ENCODE measurements at places on chromosomes 7 and 10.

- no peak for DNase-seq
Measured at GRCh38 chr10:128642023-128642422, 515.8 kb upstream of the MKI67 start.

DNA sequence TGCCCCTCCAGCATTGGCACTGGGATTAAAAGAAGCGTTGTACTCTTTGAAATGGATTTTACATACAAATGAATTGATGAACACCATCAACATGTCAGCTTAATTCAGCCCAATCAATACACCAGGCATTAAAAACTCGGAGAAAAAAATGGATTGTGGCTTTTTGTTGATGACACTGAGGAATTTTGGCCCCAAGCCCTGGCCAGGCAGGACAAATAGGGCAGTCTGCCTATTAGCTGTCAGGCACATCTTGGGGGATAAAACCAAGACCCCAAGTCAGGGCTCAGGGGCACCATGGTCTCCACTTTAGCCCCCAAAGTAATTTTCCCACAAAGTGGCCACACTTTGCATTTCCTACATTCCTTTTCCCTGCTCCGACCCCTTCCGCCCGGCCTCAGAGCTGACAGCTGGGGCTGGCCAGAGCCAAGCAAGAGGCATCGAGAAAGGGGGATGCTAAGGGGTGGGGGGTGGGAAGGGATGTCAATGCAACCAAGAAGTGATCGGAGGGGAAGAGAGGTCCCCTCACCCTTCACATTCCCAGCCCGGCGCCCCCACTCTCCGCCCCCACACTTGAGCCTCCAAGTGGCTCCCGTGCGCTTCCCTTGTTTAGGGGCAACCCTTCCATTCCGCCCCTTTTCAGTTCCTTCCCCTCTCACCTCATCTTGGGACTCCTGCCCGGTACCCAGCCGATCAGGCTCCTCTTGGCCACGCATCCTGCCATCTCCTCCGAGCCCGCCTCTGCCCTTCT, 711 bp downstream of the HIP1 start:
- no peak for DNase-seq

DNA sequence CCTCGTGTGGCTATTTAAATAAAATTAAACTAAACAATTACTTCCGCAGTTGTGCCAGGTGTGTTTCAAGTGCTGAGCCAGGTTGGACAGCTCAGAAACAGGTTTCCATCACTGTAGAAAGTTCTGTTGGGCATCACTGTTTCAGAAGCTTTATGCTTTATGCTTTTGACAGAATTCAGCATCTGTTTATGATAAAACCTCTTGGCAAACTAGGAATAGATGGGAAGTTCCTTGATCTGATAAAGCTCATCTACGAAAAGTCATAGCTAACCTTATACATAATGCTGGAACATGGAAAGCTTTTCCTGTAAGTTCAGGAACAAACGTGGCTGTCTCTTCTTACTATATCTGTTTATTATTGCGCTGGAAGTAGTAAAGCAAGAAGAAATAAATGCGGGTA, 143.4 kb downstream of the DOCK1 start:
- DNase-seq = no peak

- no peak for DNase-seq
Measured at GRCh38 chr7:128726059-128726736, 13.0 kb upstream of the CALU start.

GRCh38 chr7:5699467-5700384, 81.7 kb downstream of the RNF216 start:
- peak; percentile 61 for DNase-seq

- no peak for DNase-seq
Measured at GRCh38 chr7:17099083-17099973, 199.1 kb upstream of the AHR start.

GRCh38 chr7:141460781-141461715, 90.2 kb upstream of the AGK start:
- DNase-seq = no peak

DNA sequence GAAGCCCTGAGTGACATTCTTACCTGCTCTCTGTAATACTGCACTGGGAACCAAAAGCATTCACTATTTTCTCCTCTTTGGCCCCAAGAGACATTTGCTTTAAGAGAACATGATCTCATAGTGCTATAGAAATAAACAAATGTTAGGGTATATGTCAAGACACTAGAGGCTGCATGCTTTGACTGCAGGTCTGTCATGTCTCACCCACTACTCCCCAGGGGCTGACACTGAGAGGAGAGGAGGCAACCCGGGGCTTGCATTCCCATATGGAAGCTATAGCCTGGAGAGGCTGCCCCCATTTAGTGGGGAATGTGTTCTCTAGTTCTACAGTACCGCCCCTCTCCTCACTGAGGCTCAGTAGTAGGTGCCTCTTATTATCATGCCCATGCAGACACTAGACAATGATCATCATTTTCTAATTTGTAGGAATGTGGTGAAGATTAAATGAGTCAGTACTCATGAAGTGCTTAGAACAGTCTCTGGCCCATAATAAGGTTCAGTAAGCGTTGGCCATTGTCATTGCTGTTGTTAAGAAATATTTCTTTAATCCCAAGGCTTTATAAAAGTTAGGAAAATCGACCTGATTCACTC, 4.9 kb upstream of the SLF2 start:
- no peak for DNase-seq

DNA sequence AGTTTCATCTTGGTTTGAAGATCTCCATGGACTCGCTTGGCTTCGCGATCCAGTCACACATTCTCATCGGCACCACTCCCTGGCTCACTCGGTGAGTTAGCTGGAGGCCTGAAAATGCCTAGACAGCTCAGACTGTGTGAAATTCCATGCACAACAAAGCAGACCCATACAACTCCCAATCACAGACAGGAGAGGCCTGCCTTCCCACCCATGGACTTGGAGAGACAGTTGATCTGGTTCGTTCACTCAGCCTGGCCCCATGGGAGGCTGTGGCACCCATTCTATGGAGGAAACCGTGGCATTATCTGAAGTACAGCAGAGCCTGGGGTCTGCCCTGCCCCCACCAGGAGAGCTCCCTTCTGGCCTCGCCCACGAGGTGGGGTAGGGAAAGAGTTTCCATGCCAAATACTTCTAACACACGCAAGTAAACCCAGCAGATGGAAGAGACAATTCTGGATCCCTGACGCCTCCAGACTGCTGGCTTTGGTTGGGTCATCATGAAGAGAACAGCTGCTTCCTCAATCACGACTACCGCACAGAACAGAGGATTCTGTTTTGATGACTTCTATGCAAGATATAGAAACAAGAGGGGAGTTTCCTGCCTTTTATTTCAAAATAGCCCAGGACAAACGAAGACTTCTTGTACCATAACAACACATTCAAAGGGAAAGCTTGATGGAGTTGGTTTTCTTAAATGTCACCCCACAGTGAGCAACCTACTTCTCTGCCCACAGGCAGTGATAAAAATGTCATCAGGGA, 15.9 kb downstream of the FAM53B start:
- no peak for DNase-seq

DNA sequence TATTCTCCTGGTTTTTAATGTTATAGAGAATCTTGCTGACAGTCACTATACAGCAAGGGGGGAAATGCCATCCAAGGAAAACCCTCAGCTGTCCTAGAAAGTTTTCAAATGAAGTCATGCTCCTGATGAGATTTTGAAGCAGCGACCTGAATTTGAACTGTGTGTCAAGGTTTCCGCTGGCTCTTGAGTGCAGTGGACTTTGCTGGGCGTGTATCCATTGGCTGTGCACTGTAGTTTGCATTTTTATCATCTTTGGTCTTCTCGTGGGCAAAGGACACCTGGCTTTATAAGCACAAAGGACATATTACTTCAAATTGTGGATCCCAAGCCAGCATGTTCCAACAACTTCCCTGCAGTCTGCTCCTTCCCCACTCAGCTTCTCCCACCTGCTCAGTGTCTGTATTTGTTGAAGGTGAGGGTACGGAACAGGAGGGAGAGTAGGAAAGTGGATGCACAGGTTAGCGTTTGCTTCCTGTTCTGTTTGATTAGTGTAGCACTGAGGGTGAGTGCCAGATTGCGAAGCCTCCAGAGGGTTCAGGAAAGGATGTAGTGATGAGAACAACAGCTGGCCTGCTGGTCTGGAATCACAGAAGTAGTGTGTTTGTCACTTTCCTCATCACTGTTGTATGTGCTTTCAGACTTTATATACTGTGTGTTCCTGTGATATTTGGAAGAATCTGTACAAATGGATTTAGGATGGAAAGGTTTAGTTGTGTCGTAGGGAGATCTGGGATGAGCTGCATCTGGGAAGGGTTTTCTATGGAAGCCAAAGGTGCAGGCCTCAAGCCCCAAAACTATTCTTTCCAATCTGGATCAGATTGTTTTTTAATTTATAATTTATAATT, 204.8 kb downstream of the BMPER start:
- no peak for DNase-seq

GRCh38 chr10:60323162-60323561, 66.5 kb downstream of the ANK3 start:
- DNase-seq = no peak

GRCh38 chr7:2405601-2406345, 2.4 kb downstream of the CHST12 start:
- DNase-seq = peak; percentile 84

DNA sequence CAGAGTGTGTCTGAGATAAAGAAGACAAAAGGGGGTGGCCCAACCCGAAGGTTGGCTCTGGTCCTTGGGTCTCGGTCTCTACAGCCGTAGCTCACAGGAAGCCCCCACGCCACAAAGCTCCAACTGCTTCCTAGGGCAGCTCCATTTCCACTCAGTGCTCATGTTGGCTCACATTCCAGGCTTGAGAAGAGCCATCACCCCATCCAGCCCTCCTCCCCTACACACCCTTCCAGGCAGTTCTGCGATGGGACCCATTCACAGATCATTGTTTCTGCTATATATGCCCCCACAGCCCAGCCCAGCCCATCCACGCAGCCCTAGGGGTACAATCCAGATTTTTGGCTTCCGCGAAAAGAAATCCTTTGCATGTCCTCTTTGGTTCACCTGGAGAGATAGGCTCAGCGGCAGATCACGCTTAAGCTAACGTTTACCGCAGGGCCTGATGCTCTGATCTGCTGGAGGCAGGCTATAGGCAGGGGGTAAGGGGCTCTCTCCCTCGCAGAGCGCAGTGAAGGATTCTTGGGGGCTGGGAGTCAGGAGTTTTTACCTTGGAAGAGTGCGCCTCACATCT, 6.2 kb upstream of the HOXA11 start:
- DNase-seq = no peak

DNA sequence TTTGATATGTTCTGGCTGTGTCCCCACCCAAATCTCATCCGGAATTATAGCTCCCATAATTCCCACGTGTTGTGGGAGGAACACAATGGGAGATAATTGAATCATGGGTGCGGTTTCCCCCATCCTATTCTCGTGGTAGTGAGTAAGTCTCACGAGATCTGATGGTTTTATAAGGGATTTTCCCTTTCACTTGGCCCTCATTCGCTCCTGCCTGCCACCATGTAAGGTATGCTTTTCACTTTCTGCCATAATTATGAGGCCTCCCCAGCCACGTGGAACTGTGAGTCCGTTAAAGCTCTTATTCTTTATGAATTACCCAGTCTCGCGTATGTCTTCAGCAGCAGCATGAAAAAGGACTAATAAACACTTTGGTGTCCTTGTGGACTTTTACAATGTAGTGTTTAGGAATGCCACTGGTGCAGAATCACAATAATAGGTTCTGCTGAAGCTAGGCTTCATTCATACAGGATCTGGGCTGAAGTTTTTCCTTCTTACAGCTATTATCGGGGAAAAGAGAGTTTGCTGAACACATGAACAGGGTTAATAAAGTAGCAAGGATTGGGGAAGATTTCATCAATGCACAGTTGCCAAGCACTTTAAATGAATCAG, 74.3 kb downstream of the CPED1 start:
- DNase-seq = no peak

GRCh38 chr7:22549051-22549450, 49.1 kb upstream of the STEAP1B start:
- no peak for DNase-seq

DNA sequence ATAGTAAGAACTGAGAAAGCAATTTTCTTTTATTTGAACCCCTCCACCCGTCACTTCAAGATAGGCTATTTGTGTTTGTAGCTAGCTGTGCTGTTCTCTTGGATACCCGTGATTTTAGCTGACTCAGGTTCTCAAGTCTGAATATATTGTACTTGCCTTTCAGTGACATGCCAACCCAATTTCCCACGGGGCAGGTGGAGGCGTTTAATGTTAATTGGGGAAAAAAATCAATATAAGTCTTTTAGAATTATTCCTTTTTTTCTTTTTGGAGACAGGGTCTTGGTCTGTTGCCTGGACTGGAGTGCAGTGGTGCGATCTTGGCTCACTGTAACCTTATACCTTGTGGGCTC, 36.4 kb downstream of the ZRANB1 start:
- no peak for DNase-seq

DNA sequence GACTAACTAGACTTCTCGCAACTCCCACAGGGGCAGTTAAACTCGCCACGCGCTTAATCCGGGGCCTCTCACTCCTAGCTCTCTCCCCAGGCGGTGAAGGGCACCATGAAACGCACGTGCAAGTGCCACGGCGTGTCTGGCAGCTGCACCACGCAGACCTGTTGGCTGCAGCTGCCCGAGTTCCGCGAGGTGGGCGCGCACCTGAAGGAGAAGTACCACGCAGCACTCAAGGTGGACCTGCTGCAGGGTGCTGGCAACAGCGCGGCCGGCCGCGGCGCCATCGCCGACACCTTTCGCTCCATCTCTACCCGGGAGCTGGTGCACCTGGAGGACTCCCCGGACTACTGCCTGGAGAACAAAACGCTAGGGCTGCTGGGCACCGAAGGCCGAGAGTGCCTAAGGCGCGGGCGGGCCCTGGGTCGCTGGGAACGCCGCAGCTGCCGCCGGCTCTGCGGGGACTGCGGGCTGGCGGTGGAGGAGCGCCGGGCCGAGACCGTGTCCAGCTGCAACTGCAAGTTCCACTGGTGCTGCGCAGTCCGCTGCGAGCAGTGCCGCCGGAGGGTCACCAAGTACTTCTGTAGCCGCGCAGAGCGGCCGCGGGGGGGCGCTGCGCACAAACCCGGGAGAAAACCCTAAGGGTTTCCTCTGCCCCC, 19.5 kb downstream of the WNT8B start:
- peak; percentile 84 for DNase-seq

- DNase-seq = no peak
Measured at GRCh38 chr7:30986331-30986730, 22.6 kb downstream of the GHRHR start.

DNA sequence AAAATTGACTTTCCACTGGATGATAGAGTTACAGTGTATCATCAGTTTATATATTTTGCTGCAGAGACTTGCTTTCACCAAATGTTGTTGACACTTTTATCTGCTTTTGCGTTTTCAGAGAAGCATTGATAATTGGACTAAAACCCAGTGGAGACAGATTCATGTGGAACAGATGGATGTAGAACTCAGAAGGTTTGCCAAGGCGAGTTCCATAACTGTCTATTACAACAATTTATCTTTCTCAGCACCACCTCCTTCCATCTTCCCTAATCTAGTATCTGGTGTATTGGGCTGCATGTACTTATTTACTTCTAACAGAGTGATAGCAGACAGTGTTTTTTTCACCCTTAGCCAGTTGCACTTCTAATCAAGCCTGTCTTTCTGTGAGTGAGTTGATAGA, 73.3 kb downstream of the DNAH11 start:
- no peak for DNase-seq

- no peak for DNase-seq
Measured at GRCh38 chr10:62491597-62491996, 117.4 kb downstream of the ZNF365 start.

Data from GM13976 (cell line).